ENCODE measurements at places on chromosomes 6 and 20. TPM values are rescaled to one million over a fixed set of nuclear protein-coding genes. Genes with fewer than 3 reads are reported as not detected.

DNA sequence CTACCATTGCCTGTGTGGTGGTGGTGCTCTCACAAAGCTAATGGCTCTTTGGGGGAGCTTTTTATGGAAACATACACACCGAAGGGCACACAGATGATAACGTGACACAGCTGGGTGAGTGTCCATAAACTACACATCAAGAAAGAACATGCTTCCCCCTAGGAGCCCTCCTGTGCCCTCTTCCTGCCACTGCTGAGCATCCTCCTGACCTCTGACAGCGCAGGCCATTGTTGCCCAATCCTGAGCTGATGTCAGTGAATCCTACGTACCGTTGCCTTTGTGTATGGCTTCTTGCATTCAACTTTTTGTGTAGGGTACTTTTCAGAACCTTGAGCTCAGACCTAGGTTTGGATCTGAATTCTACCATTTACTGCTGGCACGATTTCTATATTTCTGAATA is 65.8 kb upstream of the SLC22A1 start:
- no peak for DNase-seq

DNA sequence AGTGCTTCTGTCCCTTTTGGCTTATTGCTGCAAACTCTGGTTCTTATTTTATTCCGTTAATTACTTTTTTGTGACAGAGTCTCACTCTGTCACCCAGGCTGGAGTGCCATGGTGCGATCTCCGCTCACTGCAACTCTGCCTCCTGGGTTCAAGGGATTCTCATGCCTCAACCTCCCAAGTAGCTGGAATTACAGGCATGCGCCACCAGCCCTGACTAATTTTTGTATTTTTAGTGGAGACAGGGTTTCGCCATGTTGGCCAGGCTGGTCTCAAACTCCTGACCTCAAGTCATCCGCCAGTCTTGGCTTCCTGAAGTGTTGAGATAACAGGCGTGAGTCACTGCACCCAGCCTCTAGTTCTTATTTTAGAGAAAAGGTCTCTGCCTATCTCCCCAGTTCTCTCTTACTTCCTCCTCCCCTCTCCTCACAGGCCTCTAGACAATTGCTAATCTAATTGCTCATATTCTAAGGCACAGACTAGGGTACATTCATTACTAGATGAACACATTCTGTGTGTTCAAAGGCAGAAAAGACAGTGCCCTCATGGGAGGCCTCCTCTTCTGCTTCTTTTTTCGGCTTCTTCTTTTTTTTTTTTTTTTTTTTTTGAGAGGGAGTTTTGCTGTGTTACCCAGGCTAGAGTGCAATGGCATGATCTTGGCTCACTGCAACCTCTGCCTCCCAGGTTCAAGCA is 27.0 kb downstream of the EDEM2 start:
- no peak for DNase-seq

DNA sequence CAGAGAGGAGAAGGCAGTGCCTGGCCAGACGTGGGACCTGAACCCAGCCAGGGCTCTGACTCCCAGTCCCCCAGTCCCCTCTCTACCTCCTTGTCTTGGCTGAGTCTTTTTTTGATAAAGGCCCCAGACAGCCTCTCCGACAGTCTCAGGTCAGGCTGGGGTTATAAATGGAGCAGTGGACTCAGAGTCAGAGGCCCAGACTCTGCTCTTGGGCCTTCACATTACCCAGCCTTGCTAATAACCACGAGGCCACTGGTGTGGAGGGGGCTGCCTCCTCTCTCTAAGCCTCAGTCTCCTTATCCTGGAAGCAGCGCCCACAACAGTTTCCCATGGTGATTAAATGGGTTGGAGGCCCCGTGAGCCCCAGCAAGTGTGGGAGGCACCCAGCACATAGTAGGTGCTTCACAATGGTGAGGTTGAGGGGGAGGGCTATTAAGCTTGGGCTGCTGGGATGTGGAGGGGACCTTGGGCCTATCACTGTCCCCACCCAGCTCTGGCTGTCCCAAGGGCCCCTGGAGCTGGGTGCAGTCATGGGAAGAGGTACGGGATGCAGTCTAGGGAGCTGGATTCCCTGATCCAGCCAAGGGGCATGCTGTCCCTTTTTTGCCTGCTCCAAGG is 35.7 kb downstream of the TGM2 start:
- no peak for DNase-seq

DNA sequence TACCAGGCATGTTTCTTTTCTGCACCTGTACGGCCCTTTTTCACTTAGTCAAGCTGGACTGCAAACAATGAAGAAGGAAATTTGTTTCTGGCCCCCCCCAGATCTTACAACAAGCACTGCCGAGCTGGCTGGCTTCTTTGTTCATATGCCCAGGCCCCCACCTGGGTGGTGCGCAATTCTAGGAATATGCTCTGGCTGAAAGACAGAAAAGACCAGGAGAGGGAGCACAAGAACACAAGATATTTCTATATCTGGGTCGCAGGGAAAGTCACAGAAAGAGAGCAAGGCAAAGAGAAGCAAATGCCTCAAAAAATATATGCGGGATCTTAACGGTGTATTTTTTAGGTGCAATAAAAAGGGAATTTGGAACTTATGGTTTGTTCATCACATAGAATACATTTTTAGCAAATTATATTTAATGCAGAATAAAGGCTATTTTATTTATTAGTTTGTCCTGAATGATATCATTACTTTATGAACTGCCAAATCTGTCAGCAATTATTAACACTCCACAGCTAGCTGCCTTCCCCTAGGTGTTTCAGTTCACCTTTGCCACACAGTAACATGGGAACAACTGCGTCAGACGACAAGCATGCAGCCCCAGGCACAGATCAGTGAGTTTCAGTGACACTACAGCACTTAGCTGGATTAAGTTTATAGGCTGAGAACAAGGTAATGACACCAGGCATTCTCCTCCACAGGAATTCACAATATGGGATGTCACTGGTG is 76.5 kb downstream of the GJA10 start:
- peak; percentile 56 for DNase-seq

GRCh38 chr6:12537389-12537788 is 179.2 kb upstream of the PHACTR1 start:
- DNase-seq, result no peak

GRCh38 chr6:79377888-79378348 is 143.4 kb upstream of the HMGN3 start:
- peak; percentile 1 for DNase-seq

GLP1R gene
- total RNA-seq, result 0.87 TPM

Measured in H7 (cell line).